Stimulated activated CD4-positive, alpha-beta T cell treated with anti-CD3 and anti-CD28 coated beads, Interleukin-1b, Interleukin-23, amount 100 ng/mL, for 1 hour (primary cell): ENCODE measurements at places on chromosomes 12 and 14.

GRCh38 chr12:86435053-86435452 lies 178.9 kb upstream of the MGAT4C start:
- no peak for DNase-seq

DNA sequence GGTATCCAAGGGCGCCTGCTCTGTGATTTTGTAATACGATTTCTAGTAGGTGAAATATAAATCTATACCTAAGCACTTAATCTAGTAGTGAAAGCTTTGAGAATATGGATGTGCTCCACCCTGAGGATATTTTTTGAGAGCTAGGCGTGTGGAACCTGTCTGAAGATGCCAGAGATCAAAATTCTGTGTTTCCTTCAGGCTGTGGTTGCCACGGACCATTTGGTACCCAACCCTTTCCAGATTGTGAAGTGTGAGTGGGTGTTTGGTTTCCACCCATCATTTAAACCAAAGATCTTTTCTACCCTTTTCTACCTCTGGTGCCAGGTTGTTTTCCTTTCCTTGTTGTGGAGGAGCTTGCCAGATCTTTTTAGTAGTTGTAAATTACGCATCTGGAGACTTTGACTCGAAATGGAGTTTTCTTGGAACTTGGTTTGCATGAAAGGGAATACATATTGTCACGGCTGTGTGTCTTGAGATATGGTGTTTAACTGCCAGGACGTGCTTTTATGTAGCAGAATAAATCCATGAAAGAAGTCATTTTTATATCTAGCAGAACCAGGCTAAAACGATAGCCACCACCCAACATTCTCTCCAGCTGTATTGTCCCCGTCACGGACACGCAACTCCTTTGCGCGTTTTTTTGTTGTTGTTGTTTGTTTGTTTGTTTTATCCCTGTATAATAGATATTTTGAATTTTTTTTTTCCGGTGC lies 2.2 kb downstream of the LRFN5 start:
- DNase-seq, result no peak

- no peak for DNase-seq
Observed at GRCh38 chr14:40025101-40025500, 592.9 kb upstream of the FBXO33 start.

GRCh38 chr12:102821149-102821548 lies 95.9 kb downstream of the PAH start:
- DNase-seq, result no peak

GRCh38 chr12:80101126-80101525 lies 1.8 kb downstream of the OTOGL start:
- no peak for DNase-seq

- no peak for DNase-seq
Observed at GRCh38 chr14:79515158-79515557, 696.1 kb downstream of the DIO2 start.
